Inflammatory macrophage treated with lipopolysaccharide for 4 hours (primary cell): ENCODE measurements at places on chromosomes 2 and 18.

- DNase-seq, result no peak
Observed at GRCh38 chr18:62678847-62679485, 36.4 kb upstream of the PHLPP1 start.

DNA sequence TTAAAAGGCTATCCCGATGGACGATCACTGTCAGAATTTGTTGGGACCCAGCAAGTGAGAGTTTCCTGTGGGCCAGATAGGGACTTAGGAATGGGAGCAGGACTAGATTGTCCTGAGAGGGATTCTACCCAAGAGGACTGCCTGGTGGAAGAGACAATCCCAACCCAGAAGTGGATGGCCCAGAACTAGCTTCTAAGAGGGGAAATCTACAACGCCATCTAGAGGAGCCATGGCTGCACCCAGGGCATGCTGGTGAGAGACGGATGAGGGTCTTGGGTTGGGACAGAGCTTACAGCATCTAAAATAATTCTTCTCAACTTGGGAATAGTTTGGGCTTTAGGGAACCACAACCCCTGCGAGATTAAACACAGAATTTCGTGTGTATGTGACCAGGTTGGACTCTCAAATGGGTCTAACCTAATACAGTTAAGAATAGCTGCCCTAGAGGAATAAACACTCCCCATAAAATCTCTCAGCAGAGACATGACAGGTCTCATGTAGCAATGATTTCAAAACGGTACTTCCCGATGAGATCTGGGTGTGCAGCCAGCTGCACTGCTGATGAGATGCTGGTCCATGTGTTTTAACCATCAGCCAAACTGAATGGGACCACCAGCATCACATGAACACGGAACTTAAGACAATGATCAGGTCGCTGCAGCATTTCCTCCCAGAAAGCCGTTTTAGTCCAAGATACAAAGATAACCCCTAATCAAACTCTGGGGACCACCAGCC is 50.8 kb downstream of the CCBE1 start:
- DNase-seq, result no peak

GRCh38 chr2:218607436-218608115 is at the start of gene PLCD4:
Gene PLCD4, plus strand, starts transcription at chr2:218607899. Its CDS starts 7,841 bp downstream, at chr2:218615740.
- DNase-seq, result no peak

- DNase-seq, result peak; percentile 37
Observed at GRCh38 chr18:61635901-61636528, 256.8 kb downstream of the RNF152 start.

DNA sequence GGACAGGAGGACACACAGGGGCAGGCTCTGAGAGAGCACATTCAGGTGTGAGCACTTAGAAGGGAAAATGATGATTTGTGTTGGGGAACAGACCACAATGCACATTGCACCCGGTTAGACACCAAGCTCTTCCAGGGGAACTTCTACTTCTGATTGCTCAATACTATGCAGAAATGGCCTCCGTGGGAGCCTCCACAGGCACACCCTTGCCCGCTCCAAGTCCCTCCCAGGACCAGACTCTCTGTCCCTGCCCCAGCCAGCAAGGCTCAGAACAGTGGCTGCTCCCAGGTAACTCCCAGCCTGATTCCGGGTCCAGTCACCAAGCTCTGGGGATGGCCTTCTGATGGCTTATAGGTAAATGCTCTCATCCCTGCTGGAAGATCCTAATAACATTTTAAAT is 56.2 kb downstream of the BCL2L11 start:
- DNase-seq, result peak; percentile 65

GRCh38 chr2:212732860-212733259 is 194.3 kb upstream of the ERBB4 start:
- no peak for DNase-seq

DNA sequence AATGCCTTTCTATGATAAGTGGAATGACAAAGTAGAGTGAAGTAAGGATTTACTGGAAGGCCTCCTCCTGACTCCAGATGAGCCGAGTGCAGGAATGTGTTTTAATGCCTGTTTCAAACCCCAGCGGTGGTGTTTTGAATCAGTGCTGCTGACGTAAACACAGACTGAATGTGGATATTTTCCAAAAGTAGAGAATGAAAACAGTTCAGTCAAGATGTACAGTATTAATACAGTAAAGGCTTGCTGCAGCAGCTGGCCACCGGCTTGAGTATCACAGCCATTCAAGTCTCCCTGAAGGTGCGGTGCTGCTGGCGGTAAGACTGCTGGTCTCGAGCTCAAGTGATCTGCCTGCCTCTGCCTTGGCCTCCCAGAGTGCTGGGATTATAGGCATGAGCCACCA is 46.7 kb downstream of the ARHGAP28 start:
- no peak for DNase-seq

GRCh38 chr18:24094561-24094960 is 44.3 kb upstream of the CABYR start:
- DNase-seq, result peak; percentile 11

GRCh38 chr2:185012643-185013042 is 414.3 kb downstream of the ZNF804A start:
- no peak for DNase-seq

GRCh38 chr2:23366720-23367119 is 18.3 kb upstream of the KLHL29 start:
- no peak for DNase-seq

DNA sequence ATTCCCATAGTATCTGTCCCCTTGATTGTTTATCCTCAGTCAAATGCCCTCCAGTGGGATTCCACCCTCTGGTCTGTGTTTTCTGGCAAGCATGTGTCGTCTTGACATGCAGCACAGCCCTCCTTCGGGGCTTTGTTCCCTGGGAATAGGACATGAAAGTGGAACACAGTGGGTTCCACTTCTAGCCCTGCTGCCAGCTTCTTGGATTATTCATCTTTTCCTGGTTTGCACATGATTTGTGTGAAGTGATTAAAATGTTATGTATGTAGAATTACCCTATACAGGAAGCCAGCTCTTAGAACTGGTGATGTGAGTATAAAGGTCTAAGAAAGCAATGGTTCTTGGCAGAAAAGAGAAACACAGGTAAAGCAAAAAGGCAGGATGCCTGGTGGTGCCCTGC is 142.3 kb downstream of the TANC1 start:
- no peak for DNase-seq

DNA sequence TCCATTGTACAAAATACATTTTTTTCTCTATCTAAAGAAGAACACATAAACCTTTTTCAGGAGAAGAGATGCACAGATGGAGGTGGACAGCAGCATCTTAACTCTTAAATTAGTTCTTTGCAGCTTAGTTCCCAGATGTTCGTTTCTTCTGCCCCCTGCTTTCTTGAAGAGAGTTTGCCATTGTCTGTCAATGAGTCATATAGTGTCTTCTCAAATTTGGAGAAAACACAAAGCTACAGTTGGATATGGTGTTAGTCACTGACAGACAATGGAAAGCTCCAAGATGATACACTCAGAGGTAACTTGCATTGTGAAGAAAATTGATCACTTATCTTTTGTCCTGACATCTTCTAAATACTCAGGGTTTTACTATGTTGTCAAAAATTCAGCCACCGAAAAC is 48.8 kb upstream of the TMEFF2 start:
- DNase-seq, result no peak

DNA sequence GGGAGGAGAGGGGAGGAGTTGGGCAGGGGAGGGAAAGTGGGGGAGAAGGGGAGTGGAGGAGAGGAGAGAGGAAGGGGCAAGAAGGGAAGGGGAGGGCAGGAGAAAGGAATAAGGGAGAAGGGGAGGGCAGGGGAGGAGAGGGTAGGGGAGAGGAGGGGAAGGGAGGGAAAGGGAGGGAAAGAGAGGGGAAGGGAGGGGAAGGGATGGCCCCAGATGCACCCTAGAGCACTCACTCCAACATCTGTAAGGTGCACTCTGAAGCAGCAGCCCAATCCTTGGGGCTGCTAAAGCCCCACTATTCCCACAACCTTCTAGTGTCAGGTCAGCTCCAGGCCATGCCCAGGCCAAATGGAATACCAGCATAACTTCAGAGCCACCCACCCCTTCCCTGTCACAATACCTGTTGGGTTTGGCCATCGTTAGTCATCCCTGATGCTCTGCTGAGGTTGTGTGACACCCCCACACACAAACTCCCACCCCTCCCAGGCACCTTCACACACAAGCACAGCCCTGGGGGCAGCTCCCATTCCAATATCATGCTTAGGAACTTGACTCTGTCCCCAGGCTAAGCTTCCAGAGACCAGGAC is 55.7 kb upstream of the PKDCC start:
- no peak for DNase-seq

DNA sequence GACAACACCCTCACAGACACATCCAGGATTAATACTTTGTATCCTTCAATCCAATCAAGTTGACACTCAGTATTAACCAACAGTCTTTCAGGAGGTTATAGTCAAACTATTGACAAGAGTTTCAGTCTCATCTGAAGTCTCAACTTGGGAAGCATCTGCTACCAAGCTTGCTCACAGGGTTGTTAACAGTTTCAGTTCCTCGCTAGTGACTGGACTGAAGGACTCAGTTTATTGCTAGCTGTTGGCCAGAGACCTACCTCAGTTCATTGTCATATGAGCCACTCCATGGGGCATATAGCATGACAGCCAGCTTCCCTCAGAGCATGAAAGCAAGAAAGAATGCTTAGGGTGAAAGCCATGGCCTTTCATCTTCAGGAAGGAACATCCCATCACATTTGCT is 228.6 kb downstream of the EPHA4 start:
- DNase-seq, result no peak

DNA sequence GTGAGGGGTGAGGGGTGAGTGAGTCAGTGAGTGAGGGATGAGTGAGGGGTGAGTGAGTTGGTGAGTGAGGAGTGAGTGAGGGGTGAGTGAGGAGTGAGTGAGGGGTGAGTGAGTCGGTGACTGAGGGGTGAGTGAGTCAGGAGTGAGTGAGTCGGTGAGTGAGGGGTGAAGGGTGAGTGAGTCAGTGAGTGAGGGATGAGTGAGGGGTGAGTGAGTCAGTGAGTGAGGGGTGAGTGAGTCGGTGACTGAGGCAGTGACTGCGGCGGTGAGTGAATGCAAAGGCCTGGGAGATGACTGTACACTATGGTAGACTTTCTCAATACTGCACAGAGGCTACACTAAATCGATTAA is 16.6 kb downstream of the THAP4 start:
- peak; percentile 47 for DNase-seq

DNA sequence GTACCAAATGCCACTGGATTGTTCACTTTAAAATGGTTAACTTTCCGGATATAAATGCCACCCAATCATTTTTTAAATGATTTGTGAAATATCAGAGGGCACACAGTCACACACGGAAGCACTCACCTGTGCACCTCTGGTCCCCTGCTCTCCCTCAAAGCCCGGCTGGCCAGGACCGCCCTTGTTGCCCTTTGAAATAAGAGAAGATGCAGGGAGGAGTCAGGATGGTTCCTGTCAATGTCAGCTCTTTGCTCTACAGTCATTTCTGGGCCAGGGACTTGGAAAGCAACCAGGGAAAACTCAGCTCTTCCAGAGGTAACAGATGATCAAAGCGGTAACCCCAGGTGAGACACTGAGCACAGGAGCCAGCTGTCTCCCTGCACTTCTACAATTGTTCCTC is 60.7 kb downstream of the COL6A3 start:
- no peak for DNase-seq

DNA sequence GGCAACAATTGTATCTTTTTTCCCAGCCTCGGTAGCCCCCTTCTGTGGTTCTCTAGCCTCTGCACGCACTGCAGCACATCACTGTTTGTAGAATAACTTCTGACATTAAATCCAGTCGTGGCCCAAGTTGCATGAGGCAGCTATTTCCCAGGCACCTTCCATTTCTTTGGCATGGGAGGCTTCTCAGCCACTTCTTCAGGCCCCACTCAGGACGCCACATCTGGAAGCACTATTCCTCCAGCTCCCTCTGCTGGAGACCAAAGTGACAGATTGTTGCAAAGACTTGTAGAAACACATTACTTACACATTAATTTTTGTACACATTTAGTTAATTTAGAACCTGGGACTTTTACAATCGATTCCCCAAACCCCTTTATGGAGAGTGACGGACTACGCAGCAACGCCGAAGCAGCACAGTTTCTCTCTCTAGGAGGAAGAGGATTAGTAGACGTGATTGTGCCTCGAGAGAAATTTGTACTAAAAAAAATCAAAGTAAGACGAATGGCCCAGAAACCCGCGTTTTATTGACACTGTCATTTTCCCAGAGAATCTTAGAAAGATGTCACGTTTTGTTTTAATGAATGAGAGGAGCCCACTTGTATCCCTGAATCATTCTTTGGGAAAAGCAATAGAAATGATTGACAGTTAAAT is 57.8 kb upstream of the RGPD5 start:
- peak; percentile 58 for DNase-seq

DNA sequence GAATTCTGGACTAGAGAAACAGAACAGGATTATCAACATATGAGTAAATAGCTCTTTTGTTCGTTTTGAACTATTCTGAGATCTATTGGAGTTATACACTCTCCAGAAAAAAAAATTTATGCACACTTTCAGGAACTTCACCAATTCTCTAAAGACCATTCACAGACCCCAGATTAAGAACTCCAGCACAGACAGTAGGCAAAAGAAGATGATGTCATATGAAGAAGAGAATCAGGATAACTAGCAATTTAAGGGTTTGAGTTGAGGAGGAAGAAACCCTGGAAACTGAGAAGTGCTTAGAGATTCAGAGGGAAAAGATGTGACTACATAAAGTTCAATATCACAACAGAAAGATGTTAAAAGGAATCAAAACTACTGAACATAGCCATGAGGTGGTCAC is 69.9 kb downstream of the SIGLEC15 start:
- DNase-seq, result no peak
